Right renal pelvis (tissue), 4 donors: ENCODE measurements at places on chromosomes 11 and 22. TPM values are rescaled to one million over a fixed set of nuclear protein-coding genes. Genes with fewer than 3 reads are reported as not detected.

Gene RASGRP2
- polyA plus RNA-seq, result 3.3 TPM

Gene ANGPTL5
- polyA plus RNA-seq, result not detected

GRCh38 chr11:3916962-3917361 lies 61.5 kb downstream of the STIM1 start:
- no peak for DNase-seq

DNA sequence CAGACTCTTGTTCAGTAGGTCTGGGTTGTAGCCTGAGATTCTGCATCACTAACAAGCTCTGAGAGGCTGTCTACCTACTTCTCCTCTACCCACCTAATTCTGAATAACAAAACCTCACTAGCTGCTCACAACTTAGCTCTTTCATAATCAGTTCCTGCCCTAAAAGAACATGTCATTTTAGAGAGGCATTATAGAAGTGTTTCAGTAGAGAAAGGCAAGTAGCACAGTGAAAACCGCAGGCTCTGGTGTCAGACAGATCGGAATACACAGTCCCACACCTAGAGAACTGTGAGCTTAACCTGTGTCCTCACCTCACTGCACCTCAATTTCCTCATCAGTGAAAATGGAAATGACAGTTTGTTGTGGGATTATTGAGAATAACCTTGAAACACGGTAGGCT lies 1337.6 kb upstream of the TENM4 start:
- no peak for DNase-seq

Gene TNNI2
- 0.30 TPM for polyA plus RNA-seq

Gene CPT1B
- 16.7 TPM for polyA plus RNA-seq

GRCh38 chr11:116642902-116643301 lies 129.9 kb downstream of the BUD13 start:
- no peak for DNase-seq

GRCh38 chr22:45268167-45268957 lies 16.4 kb upstream of the UPK3A start:
- DNase-seq, result no peak

Gene CD3G
- 0.47 TPM for polyA plus RNA-seq

Gene FOLR1
- polyA plus RNA-seq, result 44.9 TPM
